Glomerular endothelial cell (primary cell): ENCODE measurements at places on chromosomes 1 and 21.
A peak's percentile ranks its signal among the peaks of the same experiment; 100 is the strongest.

GRCh38 chr1:232635778-232636356, 5.9 kb upstream of the SIPA1L2 start:
- no peak for DNase-seq

DNA sequence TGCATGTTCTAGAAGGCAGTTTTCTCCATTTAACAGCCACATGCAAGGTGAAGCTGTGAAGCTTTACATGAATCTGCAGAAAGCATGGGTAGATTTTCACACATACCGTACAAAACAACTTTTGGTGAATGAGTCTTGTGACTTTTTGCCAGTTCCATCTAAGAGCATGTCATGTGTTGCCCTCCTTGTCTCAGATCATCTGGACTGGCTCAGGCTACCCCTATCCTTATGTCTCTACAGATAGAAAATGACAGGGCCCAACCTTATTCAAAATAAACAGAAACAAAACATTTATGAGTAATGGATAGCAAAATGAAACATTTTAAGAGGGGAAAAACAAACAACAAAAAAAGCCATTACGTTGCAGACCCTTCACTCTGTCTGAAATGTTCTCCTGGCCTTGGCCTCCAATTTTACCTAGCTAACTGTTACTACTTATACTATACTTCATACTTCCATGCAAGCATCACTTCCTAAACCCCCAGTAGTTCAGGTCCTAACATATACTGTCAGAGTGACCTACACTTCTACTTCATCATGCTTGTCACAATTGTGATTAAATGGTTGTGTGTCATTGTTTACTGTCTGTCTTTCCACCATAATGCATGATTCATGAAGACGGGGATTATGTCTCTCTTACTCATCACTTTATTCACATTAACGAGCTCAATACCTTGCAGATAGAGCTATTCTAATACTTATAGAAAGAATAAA, 39.0 kb downstream of the LRRC8C start:
- DNase-seq = no peak

- DNase-seq = no peak
Measured at GRCh38 chr1:27883536-27883935, 11.2 kb downstream of the THEMIS2 start.

GRCh38 chr1:48710318-48710717, 66.4 kb downstream of the BEND5 start:
- DNase-seq = no peak

- no peak for DNase-seq
Measured at GRCh38 chr1:153032677-153033308, 1.8 kb downstream of the SPRR1B start.

DNA sequence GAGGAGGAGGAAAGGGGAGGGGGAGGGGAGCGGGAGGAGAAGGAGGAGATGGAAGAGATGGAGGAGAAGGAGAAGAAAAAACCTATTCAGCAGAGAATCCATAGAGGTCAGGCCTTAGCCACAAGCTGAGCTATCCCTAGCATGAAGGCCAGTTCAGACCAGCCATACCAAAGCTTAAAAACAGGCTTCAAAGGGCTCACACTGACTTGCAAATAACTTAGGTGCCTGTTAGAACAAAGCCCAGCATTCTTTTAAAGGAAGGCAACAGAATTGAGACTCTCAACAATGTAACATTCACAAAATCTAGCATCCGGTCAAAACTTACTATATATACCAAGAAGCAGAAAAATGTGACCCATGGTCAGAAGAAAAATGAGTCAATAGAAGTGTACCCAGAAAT, 43.6 kb upstream of the IFFO2 start:
- DNase-seq = no peak

DNA sequence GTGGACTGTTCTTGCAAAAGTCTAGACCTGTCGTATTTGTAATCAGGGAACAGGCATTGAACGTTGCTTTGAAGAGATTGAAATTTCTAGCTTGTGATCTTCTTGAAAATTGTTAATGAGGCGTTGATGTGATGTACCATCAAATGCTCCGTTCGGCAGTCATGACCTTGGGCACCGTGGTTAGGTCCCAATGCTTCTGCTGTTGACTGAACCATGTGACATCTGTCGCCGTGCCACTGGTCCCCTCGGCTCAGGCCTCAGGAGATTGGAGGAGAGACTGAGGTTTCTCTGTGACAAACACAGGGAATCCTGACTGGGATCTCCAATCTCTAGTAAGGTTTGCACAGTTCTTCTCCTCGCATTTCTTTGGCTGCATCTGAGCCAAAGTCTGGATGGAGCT, 18.1 kb upstream of the KCNAB2 start:
- no peak for DNase-seq

DNA sequence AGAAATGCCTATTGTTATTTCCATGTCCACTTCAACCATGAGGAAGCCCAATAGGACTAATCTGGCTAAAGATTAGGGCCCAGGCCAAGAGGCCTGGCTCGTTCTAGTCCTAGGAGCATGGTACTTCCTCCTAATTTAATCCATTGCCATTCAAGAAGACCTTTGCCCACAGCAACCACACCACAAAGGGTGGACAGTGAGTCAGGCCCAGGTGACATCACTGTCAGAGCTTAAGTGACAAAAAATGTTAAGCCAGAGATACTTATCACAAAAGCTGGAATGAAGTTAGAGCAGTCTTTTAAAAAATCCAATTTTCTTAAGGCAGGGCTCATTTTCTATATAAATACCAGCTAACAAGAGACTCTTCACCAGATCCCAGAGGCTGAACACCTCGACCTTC, at the start of gene SPRR3:
Gene SPRR3 (plus strand): TSS at position 368 of the 400 bp plus-strand sequence. CDS start 1,272 bp downstream, outside the sequence.
- DNase-seq = no peak

GRCh38 chr1:64882574-64883255, 83.6 kb downstream of the JAK1 start:
- DNase-seq = no peak

GRCh38 chr1:11211925-11212587, 22.9 kb downstream of the ANGPTL7 start:
- no peak for DNase-seq

DNA sequence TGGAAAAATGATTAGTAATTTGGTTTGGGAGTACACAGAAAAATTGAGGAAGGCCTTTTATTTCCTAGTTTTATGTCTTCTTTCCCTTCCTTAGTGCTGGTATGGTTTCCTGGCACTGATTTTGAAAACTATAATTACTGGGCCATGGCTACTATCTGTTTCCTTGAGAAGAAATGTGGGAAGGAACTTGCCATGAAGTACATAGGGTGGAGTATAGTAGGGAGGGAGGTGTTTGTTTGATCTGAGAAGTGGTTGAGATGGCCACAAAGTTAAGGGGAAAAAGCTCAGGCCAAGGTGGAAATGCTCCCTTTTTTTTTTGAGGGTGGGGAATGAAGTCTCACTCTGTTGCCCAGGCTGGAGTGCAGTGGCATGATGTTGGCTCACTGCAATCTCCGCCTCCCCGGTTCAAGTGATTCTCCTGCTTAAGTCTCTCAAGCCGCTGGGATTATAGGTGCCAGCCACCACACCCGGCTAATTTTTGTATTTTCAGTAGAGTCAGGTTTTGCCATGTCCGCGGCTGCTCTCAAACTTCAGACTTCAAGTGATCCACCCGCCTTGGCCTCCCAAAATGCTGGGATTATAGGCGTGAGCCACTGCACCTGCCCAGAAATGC, 11.3 kb downstream of the HJV start:
- DNase-seq = no peak

DNA sequence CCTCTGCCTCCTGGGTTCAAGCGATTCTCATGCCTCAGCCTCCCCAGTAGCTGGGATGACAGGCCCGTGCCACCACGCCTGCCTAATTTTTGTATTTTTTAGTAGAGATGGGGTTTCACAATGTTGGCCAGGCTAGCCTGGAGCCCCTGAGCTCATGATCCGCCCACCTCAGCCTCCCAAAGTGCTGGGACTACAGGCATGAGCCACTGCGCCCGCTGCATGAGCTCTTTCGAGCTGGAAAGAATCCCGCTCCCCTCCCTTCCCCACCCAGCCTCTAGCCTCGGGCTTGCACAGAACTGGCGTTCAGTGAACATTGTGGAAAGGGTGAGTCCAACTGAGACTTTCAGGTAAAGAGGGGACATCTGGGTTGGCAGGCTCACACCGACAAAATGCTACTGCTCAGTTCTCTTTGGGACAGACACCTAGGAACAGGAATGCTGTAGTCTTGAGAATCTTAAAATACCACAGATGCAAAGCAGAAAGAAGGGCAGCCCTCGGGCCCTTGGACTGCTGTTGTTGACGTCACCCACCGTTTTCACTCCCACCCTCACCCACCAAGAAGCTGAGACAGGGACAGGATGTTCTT, 9.7 kb upstream of the GNG4 start:
- no peak for DNase-seq

- DNase-seq = no peak
Measured at GRCh38 chr1:27503844-27504587, 14.0 kb upstream of the WASF2 start.

DNA sequence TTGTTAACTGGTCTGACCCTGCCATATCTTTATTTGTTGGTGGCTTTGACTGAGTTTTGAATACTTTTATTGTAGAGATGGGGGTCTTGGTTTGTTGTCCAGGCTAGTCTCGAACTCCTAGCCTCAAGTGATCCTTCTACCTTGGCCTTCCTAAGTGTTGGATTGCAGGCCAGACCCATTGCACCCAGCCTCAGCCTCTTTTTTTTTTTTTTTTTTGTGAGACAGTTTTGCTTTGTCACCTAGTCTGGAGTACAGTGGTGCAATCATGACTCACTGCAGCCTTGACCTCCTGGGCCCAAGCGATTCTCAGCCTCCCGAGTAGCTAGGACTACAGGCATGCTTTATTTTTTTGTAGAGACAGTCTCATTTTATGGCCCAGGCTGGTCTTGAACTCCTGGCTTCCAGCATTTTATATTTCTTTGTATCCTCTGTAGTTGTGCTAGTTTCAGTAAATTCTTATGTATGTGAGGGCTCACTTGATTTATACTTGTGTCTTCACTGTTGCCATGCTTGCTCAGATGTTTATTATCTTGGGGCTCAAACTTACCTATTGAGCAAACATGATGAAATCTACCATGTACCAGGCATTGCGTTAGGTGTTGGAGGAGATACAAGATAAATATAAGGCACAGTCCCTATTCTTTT, 24.1 kb downstream of the THRAP3 start:
- no peak for DNase-seq

GRCh38 chr1:42146626-42147320, 6.4 kb upstream of the GUCA2B start:
- DNase-seq = peak; percentile 16

DNA sequence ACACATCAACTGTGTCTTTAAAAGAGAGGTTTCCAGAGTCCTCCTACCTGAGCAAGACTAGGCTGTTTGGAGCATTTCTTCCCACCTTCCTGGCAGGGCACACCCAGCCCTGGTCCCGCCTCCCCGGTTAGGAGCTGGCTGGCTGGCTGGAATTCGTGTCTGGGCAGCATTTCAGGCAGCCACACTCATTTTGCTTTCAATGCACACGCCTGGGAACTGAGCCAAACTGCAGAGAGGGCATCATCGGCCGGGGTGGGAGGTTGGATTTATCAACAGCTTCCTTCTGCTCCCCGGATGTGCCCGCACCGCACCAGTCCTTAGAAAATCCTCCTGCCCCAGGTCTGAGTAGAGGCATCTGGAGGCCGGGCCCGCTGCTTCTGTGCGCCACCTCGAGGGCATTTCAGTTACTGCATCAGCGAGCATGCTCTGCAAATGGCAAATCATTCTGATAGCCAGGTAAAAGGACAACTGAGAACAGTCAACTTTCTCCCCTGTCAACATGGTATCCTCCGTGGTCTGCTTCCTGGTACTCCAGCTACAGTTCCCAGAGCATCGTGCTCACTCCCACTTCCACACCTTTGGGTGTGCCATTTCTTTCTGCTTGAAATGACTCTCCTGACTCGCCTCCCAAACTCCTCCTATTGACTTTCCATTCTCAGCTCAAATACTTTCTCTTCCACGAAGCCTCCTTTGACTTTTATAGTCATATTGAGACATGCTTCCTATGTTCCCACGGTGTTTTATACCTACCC, 20.6 kb downstream of the TCEA3 start:
- no peak for DNase-seq

GRCh38 chr1:221169447-221169889, 290.2 kb downstream of the HLX start:
- no peak for DNase-seq

GRCh38 chr1:7233646-7234470, 448.6 kb downstream of the CAMTA1 start:
- no peak for DNase-seq

GRCh38 chr1:210770396-210770984, 363.5 kb downstream of the KCNH1 start:
- no peak for DNase-seq

DNA sequence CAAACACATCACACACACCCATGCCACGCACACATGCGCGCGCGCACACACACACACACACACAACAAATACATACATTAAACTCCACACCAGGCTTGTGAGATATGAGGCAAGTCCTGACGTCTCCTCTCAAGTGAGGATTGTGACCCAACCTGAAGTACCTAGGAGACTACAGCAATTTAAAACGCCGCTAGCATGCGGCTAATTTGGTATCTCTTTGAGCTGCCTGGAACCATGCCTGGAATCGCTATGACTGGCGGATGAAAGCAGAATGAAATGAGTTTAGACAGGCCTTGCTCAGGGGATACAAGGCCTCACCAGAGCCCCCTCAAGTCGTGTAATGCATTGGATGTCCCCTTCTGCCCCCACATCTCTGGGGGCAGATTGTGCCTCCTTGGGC, 1.6 kb upstream of the RAB7B start:
- DNase-seq = no peak

DNA sequence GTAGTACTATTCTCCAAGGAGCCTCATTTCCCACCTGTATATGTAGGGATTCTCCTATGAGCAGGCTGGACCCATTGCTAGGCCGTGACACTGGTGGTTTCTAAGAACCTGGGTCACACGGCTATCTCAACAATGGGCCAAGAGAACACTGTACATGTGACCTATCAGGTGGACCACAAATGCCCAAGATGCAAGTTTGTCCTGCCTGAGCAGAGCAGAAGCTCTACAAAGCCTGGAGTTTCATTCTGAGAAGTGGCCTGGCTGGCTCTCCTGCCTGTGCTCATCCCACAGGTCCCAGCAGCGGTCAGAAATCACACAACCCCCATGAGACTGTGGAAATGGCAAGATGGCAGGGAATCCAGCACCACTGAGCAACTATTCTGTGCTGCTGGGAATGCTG, 17.2 kb downstream of the THEMIS2 start:
- DNase-seq = no peak

DNA sequence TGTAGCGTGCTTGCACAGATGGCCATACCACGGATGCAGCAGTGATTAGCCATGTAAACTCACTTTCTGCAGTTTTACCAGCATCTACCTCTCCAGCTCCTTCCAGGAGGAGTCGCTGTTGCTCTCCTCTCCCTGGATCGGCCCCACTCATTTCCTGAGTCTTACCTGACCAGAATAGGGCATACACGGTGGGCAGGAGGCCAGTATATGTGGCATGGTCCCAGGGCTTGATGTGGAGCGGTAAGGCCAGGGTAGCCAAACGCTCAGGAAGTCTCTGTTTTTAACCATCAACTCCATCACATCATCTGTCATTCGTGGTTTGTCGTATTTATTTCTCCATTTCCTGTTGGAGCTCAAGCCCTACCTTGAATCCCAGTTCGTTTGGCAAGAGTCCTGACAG, 163.4 kb upstream of the USP24 start:
- DNase-seq = peak; percentile 37

- DNase-seq = no peak
Measured at GRCh38 chr1:168085401-168085872, 51.3 kb downstream of the GPR161 start.

GRCh38 chr1:203926025-203926540, 64.7 kb downstream of the SNRPE start:
- DNase-seq = no peak

GRCh38 chr1:39332291-39332690, 127.8 kb downstream of the MACF1 start:
- no peak for DNase-seq

- no peak for DNase-seq
Measured at GRCh38 chr1:216599851-216600250, 123.4 kb downstream of the ESRRG start.
